Activated naive CD4-positive, alpha-beta T cell treated with anti-CD3 and anti-CD28 coated beads, Interleukin-2, amount 50 U/mL, for 72 hours (primary cell): ENCODE measurements at places on chromosomes 2 and 18. TPM values are rescaled to one million over a fixed set of nuclear protein-coding genes. Genes with fewer than 3 reads are reported as not detected.

DNA sequence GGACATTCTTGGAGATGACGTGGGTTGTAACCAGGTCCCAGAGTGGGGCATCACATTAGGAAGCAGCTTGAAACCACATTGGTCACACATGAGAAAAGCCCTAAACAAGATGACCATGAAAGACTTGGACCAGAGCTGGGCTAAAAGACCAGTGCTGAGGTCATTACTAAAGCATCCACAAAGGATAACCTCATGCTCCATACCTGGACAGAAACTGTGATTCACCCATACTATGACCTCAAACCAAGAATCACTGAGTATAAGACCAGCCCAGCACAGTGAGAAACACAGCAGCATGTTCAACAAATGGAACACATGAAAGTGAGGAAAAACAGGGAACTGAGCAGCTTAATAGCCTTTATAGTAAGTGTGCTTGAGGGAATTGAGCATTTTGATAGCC is 635.5 kb upstream of the NETO1 start:
- no peak for DNase-seq

GRCh38 chr2:85247610-85248009 is 80.2 kb downstream of the TGOLN2 start:
- DNase-seq: no peak

DNA sequence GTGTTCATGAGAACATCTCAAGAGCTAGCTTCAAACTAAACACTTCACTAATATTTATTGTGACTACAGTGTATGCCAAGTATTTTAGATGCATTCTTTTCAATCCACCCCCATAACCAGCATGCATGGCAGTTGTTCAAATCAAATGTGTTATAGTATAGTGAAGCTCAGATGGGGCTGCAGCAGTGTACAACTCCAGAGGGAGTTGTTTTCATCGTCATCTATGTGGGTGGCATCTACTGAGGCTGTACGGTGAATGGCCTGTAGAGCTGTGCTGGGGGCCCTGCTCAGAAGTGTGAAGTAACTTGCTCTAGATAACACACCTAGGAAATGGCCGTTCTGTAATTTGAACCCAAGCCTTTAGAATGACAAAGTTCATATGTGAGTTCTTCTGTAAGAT is 71.8 kb upstream of the LRATD1 start:
- DNase-seq: no peak

DNA sequence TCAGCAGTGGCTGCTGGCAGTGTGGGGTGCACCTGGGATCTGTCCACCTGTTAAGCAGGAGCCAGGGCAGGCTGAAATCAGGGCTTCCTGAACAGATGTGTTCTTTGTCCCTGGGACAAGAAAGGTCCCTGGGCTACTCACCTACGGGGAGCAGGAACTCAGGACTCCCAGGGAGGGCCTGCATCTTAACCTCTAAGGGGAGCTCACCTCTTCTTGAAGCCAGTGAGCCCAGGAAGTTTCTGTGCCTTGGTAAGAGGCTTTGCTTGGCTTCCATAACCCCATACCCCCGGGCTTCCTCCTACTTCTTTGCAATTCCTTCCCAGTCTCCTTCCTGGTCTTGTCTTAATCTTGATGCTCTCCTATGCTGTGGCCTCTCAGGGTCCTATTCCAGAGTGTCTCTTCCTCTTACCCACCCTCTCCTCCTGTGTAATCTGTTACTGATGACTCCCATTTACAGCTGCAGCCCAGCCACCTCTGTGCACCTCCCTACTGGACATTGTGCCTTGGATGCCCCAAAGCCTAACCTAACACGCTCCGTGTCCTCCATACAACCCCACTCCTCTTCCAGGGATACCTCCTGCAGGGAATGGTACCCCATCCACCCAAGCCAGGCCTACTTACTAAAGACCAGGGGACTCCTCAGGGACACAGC is 55.7 kb upstream of the MAPRE3 start:
- DNase-seq: no peak

DNA sequence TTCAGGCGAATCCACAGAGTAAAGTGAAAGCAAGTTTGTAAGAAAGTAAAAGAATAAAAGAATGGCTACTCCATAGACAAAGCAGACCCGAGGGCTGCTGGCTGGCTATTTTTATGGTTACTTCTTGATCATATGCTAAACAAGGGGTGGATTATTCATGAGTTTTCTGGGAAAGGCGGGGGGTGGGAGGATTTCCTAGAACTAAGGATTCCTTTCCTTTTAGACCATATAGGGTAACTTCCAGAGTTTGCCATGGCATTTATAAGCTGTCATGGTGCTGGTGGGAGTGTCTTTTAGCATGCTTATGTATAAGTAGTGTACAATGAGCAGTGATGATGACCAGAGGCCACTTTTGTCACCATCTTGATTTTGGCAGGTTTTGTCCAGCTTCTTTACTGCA is 59.8 kb downstream of the SLC4A3 start:
- DNase-seq: no peak

- no peak for DNase-seq
Observed at GRCh38 chr2:148560496-148560895, 84.1 kb upstream of the EPC2 start.

DNA sequence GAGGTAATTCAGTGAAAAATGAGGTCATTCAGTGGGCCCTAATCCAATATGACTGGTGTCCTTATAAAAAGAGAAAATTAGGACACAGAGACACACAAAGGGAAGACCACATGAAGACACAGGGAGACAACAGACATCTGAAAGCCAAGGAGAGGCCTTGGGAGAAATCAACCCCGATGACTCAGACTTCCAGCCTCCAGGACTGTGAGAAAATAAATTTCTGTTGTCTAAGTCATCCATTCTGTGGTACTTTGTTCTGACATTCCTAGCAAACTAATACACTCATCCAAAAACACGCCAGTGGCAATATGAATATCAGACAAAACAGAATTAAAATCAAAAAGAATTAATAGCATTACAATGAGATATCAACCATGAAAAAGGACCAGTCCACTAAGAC is 303.7 kb downstream of the SS18 start:
- DNase-seq: no peak

- no peak for DNase-seq
Observed at GRCh38 chr2:165192729-165193128, 11.1 kb downstream of the SCN3A start.

DNA sequence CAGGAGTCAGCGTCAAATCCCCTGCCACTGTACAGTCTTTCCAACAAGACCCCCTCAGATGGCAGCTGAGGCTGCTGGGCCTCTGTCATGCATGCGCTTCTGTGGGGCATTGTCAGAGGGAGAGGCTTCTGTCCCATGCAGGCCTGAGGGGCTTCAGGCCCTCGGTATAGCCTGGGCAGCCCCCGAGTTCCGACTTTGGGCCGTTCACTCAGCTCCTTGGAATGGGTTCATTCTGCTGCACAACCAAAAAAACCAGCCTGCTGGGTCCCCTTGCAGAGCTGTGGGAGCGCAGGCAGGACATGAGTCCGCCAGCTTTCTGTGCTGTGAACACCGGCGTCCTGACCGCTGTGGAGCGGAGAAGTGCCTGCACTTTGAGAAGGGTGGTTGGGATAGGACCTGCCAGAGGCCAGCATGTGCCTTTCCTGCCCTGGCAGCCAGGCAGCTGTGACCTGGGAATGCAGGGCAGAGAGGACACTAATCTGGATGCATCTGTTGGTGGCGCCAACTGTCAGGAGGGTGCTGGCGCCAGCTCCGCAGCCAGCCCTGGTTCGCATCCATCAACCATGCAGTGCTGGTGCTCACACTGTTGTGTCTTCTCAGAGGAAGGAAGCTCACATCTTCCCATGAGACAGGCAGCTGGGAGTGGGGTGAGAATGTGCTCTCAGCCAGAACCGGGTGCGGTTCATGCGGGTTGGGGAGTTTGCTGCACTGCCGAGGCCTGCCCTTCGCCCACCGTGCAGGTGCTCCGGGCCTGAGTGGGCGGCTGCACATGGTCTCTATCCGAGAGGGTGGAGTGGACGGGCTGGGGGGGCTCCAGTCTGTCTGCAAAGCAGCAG is 14.3 kb downstream of the ARHGEF4 start:
- no peak for DNase-seq

GRCh38 chr2:127700527-127701192 is 637 bp upstream of the SFT2D3 start:
- no peak for DNase-seq

- DNase-seq: no peak
Observed at GRCh38 chr18:77086656-77087392, 45.8 kb downstream of the MBP start.

GRCh38 chr18:23877371-23877770 is 137.2 kb upstream of the TTC39C start:
- no peak for DNase-seq

DNA sequence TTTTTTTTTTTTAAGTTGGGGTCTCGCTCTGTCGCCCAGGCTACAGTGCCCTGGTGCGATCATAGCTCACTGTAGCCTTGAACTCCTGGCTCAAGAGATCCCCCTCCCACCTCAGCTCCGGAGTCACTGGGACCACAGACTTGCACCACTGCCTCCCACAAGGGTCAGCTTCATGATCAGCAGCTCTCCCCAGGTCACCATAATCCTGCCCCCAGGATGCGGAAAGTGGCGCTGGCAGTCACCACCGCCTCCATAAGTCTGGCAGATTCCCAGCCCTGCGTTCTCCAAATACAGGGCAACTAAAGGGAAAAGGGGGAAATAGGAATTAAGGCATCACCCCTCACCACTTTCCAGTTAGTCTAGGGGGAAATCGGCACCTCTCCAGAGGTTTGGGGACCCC is 5.2 kb upstream of the ARID5A start:
- no peak for DNase-seq

The FN1 gene
- total RNA-seq: 0.62 TPM

The ADRA2B gene
- 0.61 TPM for total RNA-seq

The SH2D6 gene
- total RNA-seq: 2.5 TPM

The EDAR gene
- total RNA-seq: 0.43 TPM

The RAB6C gene
- not detected for total RNA-seq

The LONRF2 gene
- 0.04 TPM for total RNA-seq

The NR4A2 gene
- 134 TPM for total RNA-seq

The FBXO15 gene
- 1.2 TPM for total RNA-seq

The UGT1A7 gene
- not detected for total RNA-seq
